Suppressor macrophage treated with lipopolysaccharide for 4 hours (primary cell): ENCODE measurements at places on chromosomes 2 and 18.

DNA sequence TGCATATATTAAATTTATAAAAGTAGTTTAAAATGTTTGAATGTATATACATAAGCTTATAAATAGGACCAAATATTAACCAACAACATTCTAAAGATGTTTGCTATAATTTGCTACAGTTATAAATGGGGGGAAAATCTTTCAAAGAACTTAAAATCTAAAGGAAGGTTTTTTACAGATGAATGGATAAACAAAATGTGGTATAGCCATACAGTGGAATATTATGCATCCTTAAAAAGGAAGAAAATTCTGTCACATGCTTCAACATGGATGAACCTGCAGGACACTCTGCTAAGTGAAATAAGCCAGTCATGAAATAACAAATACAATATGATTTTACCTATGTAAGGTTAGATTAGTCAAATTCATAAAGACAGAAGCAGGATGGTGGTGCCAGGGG is 75.8 kb downstream of the TMEM17 start:
- no peak for DNase-seq

DNA sequence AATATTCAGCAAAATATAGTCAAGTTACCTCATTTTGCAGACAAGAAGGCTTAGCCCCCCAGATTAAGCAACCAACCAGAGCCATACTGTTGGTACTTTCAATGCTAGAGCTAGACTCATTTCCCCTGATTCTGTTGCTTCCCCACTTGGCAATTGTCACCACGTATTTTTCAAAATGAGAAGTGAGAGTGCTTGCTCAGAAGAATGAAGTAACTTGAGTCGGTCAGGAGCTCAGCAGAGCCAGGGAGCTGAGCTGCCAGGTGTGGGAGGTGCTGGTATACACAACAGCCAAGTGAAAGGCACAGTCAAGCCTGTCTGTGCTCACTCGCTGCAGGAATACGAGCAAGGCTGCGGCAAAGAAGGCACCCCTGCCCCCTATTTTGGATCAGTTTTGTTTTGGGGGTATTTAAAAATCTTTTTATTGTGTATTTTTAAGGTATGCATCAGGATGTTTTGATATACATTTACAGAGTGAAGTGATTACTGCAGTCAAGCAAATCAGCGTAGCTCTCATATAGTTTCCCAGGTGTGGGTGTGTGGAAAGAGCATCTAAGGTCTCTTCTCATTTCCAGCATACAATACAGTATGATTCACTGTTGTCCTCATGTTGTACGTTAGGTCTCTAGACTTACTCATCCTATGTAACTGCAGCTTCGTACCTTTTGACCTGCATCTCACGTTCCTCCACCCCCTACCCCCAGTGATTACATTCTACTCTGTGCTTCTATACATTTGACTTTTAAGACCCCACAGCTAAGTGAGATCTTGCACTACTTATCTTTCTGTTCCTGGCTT is 62.4 kb downstream of the MRPS9 start:
- peak; percentile 49 for DNase-seq

- DNase-seq = no peak
Observed at GRCh38 chr2:142707318-142707717, 170.1 kb upstream of the KYNU start.

GRCh38 chr2:75790121-75790813 is 79.6 kb upstream of the GCFC2 start:
- no peak for DNase-seq

DNA sequence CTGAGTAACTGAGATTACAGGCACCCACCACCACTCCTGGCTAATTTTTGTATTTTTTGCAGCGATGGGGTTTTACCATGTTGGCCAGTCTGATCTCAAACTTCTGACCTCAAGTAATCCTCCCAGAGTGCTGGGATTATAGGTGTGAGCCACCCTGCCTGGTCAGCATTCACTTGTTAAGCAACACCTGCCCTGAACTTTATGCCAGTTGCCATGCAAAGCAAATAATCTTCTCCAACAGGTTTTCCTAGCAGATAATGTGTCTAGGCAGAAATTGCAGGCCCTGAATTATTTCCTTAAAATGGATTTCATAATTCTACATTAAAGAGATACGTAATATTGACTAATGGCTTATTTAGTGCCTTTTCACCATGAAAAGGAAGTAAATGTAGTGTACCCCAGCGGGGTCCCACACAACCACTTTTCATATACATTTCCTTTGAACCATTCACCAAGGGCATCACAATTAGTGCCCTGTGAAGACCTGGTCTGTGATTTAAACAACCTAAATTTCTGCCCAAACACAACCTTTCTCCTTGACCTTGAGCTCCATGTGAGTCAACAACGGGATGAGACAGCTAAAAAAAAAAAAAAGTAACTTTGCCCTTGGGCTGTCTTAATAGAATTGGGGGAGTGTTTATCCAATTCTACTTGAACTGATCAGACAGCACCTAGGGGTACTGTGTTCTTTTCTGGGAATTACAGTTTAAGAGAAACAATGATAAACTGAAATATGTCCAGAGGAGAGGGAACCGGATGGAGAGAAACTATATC is 41.6 kb downstream of the EEF1B2 start:
- DNase-seq = no peak

GRCh38 chr18:45657357-45658335 is 42.4 kb downstream of the SLC14A2 start:
- DNase-seq = peak; percentile 46

DNA sequence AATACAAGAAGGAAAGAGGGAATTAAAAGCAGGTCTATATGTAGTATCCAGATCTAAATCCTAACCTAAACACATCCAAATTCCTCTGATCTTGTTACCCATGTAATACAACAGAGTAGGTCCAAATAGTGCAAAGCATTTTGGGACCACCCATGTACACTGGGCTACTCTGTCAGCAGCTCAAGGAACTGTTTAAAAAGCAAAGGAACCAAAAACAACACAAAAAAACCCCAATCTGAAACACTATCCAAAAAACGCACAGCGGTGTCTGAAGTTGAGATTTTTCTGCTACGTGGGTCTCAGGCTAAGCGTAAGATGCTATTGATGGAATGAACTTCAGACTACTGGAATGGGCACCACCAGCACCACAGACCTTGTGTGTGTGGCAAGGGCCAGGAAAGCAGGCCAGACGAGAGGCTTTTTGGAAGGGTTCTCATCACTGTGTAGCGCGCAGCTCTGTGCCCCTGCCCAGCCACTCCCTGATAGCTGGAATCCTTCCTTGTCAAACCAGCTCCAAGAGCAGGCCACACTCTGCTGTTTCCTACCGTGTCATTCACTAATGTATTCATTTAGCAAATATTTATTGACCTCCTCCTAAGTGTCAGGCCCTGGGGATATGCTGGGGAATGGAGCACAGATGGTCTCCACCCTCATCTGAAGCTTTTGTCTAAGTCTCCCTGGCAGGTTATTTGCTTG is 101.4 kb downstream of the COLEC12 start:
- DNase-seq = no peak

DNA sequence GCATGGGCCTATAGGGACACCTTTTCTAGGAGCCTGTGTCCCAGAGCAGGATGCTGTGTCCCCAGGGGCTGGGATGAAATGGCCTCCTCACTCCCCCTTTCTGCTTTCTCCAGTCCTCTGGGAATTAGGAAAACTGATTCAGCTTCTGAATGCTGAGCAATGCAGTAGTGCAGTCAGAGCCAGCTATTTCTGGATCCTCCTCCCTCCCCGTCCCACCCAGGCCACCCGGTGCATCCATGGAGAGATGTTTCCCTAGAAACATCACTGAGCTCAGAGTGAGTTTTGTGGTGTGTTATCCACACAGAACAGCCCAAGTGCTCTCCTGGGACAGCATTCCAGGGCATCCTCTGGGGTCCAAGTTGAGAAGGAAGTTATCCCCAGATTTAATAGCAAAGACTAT is 125.5 kb downstream of the LOXHD1 start:
- no peak for DNase-seq

DNA sequence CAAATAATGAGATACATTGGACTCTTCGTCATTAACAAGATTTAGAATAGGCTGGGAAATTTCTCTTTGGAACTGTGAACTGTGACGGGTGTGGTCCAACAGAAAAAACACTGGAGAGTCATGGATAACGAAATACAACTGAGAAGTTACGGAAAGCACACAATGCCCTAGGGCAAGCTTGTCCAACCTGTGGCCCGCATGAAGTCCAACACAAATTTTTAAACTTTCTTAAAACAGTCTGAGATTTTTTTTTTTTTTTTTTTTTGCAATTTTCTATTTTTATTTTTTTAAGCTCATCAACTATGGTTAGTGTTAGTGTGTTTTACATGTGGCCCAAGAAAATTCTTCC is 27.7 kb downstream of the CDC42EP3 start:
- DNase-seq = no peak

DNA sequence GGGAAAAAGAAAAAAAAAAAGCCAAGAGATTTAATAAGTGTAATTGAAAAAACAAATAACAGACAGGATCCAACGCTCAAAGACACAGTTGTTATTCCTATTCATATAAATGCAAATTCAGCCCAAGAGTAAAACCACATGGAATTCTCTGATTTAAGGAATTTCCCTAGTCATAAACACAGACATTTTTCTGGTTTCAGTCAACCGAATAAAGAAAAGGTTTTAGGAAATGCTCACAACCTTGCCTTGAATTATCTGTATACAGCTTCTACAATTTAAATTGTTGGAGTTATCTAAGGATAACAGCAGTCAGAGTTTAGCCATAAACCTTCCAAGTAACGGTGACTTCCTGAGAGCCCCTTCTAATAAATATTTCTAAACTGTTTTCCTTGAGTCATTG is 122.7 kb downstream of the VWC2L start:
- no peak for DNase-seq

GRCh38 chr2:198371921-198372543 is 567.6 kb downstream of the PLCL1 start:
- no peak for DNase-seq

DNA sequence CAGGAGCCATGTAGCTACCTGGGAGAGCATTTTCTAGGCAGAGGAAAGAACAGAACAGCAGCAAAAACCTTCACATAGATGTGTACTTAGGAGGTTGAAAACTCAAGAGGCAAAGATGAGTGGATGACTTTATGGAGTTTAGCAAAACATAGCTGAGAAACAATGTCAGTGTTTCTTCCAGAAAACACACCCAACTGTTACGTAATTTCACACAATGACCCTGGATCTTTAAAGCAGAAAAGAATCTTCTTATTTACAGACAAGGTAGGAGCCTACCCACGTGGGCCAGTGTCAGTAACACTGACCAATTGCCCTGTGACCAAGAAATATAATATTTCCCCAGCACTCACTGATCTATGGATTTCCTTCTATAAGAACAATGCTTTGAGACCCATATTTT is 254.6 kb downstream of the CDH20 start:
- DNase-seq = no peak

DNA sequence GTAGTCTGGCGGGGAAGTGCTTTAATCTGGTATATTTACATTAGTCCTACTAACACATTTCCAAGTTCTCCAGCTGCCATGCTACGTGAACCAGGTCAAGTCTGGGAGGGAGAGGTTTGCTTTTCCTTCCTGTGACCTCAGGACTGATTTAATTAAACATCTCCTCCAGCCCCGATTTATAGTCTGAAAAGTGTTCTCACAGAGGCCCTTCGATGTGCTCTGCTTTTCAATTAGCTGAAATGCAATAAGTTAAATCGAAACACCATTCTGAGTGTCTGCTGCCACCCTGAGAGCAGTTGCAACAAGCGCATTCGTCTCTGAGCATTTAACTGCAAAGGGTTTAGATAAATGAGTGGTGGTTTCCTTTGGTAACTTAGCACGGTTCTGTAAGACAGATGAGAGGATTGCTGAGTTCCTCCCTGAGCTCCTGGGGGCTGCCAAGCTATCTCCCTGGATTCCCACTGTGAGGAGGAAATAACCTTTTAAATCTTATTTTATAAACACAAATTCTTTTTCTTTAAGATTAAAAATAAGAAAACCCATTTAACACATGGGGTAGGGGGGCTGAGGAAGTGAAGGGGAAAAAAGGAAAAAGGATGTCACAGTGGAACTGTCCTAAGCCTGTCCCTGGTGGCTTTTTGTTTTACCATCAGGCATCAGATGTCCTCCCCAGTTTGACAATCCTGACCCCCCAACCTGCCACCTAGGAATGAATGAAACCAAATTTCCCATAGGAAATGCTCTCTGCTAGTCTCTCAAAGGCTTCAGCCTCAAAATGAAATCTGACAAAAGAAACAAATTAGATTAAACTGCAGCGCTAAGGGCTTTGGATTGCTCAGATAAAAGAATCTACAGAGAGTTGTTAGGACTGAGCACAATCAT is 56.5 kb upstream of the CREB1 start:
- DNase-seq = peak; percentile 67

GRCh38 chr2:230899786-230900185 is 25.3 kb downstream of the GPR55 start:
- no peak for DNase-seq

- DNase-seq = no peak
Observed at GRCh38 chr18:63298400-63299365, 20.9 kb downstream of the BCL2 start.

- DNase-seq = no peak
Observed at GRCh38 chr2:8016688-8017087, 665.2 kb upstream of the ID2 start.

DNA sequence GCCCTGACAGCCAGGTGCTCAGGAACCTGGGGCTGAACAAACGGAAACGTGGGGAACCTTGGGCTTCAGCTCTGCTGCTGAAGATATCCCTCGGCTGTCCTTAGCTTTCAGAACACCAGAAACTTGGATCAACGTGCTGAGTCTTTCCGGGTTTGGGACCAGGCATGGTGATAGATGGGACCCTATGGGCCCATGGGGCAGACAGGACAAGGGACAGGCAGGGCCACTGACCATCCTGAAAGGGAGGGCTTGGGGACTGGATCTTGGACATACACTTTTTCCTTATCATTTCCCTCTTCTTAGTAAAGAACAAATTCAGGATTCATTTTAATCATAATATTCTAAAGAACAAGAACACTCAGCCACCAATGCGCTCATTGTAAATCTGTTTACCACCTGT is 16.3 kb upstream of the HES6 start:
- DNase-seq = no peak

GRCh38 chr2:62556086-62556485 is 50.1 kb upstream of the TMEM17 start:
- no peak for DNase-seq

GRCh38 chr2:62727876-62728566 is 22.5 kb downstream of the EHBP1 start:
- no peak for DNase-seq

DNA sequence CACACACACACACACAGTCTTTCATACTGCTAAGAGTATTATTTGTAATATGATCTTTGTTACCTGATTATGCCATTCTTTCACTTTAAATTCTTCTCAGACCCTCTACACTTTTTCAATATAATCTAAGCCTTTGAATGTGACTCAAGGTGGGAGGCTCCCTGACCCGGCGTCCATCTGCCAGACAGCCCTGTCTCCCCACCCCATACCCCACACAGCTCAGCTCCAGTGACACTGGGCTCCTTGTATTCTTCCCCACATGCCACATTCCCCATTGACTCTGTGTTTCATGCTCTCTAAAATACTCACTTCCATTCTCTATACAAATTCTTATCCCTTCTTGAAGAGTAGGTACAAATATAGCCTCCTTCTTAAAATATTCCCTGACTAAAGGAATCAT is 442.2 kb downstream of the TGIF1 start:
- DNase-seq = no peak

DNA sequence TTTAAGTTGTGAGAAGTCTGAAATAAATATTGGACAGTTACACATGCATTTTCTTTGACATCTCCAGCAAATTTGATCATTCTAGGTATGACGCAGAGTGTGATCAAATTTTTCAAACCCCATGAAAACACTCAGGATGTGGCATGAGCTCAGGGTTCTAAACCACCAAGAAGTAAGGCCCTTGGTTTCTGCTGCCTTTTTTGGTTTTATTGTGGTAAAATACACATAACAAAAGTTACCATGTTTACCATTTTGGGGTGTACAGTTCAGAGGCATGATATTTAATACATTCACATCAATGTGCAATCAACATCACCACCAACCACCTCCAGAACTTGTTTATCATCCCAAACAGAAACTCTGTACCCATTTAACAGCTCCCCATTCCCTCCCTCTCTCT is 64.3 kb upstream of the TTN start:
- no peak for DNase-seq
